ENCODE measurements at places on chromosomes 6 and 20. TPM values are rescaled to one million over a fixed set of nuclear protein-coding genes. Genes with fewer than 3 reads are reported as not detected.

OPRM1 gene
- not detected for polyA plus RNA-seq

SLC26A8 gene
- not detected for polyA plus RNA-seq

TSHZ2 gene
- polyA plus RNA-seq = not detected

PPIL6 gene
- 1.5 TPM for polyA plus RNA-seq

SNX5 gene
- polyA plus RNA-seq = 232 TPM

STMN3 gene
- polyA plus RNA-seq = 58.0 TPM

UNC5CL gene
- polyA plus RNA-seq = 1.8 TPM

NEU1 gene
- polyA plus RNA-seq = 51.9 TPM

GCNT2 gene
- polyA plus RNA-seq = 1.9 TPM

ZC3H12D gene
- polyA plus RNA-seq = 0.04 TPM

LGSN gene
- polyA plus RNA-seq = not detected

PPDPF gene
- polyA plus RNA-seq = 98.3 TPM

C6orf163 gene
- 2.1 TPM for polyA plus RNA-seq

KCNK5 gene
- polyA plus RNA-seq = 31.5 TPM

ESR1 gene
- 0.55 TPM for polyA plus RNA-seq

DDRGK1 gene
- polyA plus RNA-seq = 54.4 TPM

UST gene
- polyA plus RNA-seq = 0.07 TPM

TUBB2A gene
- polyA plus RNA-seq = 73.4 TPM

PRR18 gene
- polyA plus RNA-seq = not detected

MUC22 gene
- 0.03 TPM for polyA plus RNA-seq

TGM3 gene
- polyA plus RNA-seq = not detected

PRRC2A gene
- 114 TPM for polyA plus RNA-seq

C20orf141 gene
- polyA plus RNA-seq = not detected

C2 gene
- polyA plus RNA-seq = 0.11 TPM

ADGRF1 gene
- not detected for polyA plus RNA-seq

USP49 gene
- polyA plus RNA-seq = 7.8 TPM

KHDC1 gene
- 11.8 TPM for polyA plus RNA-seq

PMEPA1 gene
- not detected for polyA plus RNA-seq

HLA-E gene
- 38.9 TPM for polyA plus RNA-seq

NOX3 gene
- polyA plus RNA-seq = not detected

OR2B6 gene
- polyA plus RNA-seq = 15.2 TPM

OR12D1 gene
- polyA plus RNA-seq = not detected

HLA-A gene
- polyA plus RNA-seq = 0.09 TPM
